ENCODE measurements at places on chromosomes 6 and 20.

GRCh38 chr6:1137849-1138248 is 174.0 kb upstream of the FOXQ1 start:
- no peak for DNase-seq

- DNase-seq = peak; percentile 67
Measured at GRCh38 chr20:63116412-63117106, 99.4 kb downstream of the YTHDF1 start.

- DNase-seq = no peak
Measured at GRCh38 chr6:51960419-51960818, 127.0 kb downstream of the PKHD1 start.

- DNase-seq = no peak
Measured at GRCh38 chr6:148497257-148497656, 154.6 kb downstream of the SASH1 start.

DNA sequence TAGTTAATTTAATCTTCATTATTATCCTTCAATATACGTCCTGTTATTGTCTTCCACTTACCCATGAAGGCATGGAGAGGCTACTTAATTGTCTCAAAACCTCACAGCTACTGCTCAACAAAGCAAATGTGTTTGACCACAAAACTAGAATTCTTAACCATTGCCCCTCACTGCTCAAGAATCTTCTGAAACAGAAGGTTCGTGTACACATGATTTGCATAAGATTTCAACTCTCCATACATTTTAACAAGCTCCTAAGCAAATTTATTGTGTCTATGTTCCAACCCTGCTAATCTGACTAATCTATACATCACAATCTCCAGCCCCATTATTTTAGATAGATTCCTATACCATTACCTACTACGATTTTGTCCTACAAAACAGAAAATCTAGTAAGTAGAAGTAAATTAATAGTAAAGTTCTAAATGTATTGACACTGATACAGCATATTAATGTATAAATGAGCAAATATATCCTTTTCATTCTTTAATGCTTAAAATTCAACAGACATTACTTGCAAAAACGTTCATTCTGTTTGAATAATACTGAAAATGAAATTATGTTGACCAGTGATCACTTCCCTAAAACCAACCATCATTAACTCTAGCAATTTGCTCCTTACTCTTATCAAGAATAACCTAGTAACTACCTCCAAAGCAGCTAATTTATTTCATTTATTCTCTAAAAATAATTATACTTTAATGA is 89.7 kb upstream of the RNF217 start:
- DNase-seq = no peak

DNA sequence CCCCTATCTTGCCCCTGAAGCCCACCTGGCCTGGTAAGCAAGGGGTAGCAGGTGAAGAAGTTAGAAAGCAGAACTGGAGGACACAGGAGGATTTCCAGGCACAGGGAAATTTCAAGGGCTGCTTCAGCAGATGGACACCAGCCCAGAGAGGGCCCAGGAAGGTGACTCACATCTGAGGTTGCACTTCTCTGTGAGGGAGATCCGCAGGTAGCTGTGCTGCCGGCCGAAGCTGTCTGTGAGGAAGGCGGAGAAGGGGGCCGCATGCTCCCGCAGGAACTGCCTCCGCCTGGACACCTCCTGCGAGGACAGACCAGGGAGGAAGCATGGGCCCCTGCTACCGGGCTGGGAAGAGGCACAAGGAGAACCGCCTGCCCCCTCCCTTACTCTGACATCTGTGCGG is 7.1 kb downstream of the MOCS1 start:
- DNase-seq = no peak

DNA sequence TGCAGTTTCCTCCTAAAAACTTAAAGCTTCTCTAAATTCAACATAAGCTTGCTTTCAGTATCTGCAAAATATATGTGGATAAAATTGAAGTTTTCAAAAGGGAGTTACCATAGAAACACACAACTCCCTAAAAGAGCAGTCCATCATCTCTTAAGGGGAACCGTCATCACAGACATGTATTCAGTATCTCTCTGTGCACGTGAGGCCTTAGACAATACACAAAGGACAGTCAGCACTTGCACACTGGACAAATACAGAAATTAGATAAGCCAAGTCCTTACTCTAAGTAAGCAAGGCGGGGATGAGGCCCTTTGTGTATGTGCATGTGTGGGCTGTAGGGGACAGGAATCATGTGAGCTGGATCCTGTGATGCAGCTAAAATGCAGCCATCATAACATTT is 136.6 kb downstream of the BACH2 start:
- no peak for DNase-seq

GRCh38 chr20:63409834-63410435 is 48.8 kb upstream of the CHRNA4 start:
- DNase-seq = no peak

DNA sequence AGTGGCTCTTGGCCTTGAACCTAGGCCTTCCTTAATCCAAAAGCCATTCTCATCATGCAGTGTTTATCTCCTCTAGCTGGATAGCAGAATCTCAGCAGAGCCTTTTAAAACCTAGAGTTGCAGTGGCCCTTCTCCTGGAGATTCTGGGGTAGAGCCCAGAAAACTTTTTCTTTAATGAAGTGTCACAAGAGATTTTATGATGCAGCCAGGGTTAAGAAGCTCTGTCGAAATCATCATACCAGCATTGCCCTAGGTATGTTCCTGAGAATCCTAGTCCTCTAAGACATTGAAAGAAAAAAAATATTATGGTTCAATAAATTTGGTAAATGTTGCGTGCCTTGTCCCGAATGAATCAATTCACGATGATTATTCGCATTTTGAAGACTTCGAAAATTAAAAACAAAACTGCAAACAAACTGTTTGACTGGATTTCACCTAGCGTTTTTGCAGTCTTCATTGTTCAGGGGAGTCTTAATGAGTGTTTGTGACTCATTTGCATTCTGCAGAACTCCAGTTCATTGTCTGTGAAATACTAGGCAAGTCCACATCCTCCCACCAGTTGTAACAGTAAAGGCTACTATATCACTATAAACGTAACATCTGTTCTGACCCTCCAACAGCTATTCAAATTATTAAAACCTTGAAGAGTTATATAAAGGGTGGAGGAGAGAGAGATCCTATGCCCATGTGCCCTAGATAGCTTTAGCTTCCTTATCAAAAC is 198.6 kb downstream of the UST start:
- no peak for DNase-seq

GRCh38 chr6:140303218-140303949 is 928.9 kb upstream of the CITED2 start:
- no peak for DNase-seq

- no peak for DNase-seq
Measured at GRCh38 chr6:44233567-44234100, 10.2 kb downstream of the SLC29A1 start.

DNA sequence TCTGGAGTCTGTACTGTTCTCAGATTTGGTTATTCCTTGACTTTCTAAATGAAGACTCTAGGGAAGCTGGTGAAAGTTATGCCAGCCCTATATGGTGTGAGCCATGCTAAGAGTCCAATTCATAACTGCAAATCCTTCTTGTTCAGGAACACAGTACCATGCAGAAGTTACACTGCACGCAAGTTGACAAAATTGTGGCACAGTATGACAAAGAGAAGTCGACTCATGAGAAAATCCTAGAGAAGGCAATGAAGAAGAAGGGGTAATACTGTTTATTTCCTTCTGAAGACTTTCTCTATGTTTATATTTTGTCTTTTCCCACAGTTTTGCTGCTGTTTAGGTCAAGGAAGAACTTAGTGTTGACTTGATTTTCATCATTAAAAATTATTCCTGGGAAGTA is 61.2 kb upstream of the LAMP5 start:
- no peak for DNase-seq

DNA sequence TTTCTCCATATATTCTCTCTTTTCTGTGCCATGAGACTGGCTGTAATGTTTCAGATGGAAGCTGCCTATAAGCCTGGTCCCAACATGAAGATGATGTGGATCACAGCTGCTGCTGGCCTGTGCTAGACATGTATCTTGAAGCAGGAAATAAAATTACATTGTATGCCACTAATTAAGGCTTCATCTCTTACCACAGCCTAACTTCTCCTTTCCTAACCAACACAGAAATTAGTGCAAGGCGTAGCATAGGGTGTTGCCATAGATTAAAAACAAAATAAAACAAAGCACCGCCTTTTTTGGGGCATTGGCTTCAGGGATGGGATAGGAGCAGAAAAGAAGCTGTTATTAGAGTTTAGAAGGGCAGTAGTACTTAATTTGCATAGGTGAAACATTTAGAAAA is 4.7 kb upstream of the SLC17A4 start:
- DNase-seq = no peak

GRCh38 chr20:10972219-10972860 is 298.5 kb upstream of the JAG1 start:
- DNase-seq = no peak

GRCh38 chr20:3221398-3222226 is 12.3 kb downstream of the ITPA start:
- DNase-seq = no peak

DNA sequence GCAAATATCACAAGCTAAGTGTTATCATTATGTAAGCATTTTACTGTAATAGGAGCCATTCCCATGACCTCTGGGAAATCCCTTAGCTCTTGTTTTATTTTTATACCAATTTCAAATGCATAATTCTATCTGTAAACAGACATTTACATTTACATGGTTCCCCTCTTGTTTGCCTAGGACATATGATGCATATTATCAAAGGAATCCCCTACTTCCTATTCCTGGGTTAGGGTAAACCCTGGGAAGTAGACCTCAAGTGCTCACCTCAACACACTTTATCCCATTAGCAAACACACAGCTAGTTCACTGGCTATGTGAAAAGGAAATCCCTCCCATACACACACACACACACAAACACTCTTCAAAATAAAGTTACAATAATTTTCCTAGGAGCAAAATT is 27.1 kb downstream of the PDE10A start:
- no peak for DNase-seq

GRCh38 chr20:52867305-52867704 is 104.9 kb upstream of the TSHZ2 start:
- no peak for DNase-seq

GRCh38 chr6:159068904-159069578 is 24.2 kb upstream of the TAGAP start:
- DNase-seq = no peak

- DNase-seq = no peak
Measured at GRCh38 chr6:40688214-40688761, 101.1 kb upstream of the LRFN2 start.

DNA sequence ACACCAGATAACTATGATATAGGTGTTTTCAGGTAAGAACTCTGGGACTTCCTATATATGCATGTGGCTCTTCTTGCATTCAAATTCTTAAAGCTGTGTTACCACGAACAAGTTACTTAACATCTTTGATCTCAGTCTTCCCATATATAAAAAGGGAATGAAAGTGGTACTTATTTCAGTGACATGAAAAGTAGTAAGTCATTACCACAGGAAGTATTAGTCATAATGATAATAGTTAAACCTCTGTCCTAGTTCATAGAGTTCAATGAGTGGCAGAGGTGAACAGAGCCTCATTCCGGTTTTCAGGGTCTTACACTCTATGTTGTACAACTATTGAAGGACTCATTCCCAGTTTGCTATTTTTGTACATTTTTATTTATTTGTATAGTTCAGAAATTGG is 237.0 kb downstream of the NKAIN2 start:
- no peak for DNase-seq

GRCh38 chr6:104187616-104188015 is 672.1 kb downstream of the HACE1 start:
- no peak for DNase-seq

DNA sequence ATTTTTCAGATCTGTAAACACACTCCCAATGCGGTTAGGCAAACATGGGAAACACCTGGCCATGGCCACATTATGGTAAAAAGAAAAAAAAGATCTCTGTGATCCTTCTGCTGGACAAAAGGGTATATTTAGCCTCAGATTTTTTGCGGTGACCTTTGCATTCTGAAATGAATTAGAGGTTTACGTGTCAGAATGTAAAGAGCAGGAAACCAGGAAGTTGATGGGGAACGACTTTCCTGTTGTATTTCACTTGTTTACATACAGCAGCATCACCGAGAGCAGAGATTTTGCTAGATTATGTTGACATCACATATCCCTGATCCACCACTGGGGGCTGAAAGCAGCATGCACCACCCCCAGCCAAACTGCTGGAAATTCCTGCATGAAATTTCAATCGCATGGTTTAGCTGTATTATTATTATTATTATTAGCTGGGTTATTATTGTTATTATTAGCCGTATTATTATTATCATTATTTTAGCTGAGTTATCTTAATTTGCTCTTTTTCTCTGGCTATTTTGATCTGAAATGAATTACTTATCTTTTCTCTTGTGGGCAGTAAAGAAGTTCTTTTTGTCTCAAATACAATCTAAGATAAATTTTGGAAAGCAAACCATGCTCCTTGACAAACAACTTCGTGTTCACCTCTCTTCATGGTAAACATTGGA is 189.4 kb downstream of the ZFP64 start:
- DNase-seq = no peak

DNA sequence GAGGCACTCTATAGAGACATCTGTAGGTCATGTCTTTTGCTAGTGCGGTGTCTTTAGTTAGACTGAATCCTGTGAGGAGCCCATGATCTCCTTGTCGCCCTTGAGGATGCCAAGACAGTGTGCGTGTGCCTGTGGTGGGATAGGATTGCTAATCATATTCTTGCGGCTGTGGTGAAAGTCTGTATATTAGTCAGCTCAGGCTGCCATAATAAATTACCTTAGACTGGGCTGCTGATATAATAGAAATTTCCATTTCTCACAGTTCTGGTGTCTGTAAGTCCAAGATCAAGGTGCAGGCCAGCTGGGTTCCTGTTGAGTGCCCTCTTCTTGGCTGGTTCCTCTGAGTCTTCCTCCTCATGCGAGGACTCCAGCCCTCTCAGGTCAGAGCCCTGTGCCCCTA is 141.2 kb downstream of the JARID2 start:
- no peak for DNase-seq

- no peak for DNase-seq
Measured at GRCh38 chr6:135030056-135030473, 24.6 kb downstream of the HBS1L start.

DNA sequence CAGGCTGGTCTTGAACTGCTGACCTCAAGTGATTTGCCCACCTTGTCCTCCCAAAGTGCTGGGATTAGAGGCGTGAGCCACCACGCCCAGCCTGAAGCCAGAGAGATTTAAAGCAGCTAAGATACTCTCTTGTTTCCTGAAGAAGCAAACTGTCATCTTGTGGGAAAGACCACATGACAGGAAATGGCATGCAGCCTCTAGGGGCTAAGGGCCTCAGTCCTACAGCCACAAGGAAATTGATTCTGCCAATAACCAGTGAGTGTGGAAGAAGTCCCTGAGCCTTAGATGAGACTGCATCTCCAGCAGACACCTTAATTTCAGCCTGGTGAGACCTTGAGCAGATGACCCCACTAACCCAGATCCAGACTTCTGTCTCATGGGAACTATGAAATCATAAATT is 40.9 kb downstream of the KIZ start:
- no peak for DNase-seq
